Memory B cell (primary cell): ENCODE measurements at places on chromosomes 1 and 21.

DNA sequence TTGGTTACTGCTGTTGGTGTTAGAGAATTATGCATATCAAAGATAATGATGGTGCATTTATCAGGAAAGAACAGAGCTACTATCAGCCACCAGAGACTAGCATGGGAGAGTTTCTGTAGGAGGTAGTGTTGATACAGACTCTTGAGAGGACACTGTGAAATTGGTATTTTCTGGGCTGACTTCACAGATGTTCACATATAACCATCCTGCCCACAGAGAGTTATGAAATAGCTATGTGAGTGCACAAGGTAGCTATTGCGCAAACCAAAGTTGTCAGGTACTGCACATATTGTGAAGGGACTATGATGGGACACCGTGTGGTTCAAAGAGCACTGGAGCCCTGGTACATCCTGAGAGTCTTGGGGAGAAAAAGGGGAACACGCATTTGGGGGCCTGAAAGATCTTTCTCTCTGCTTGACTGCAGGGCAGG lies 1.4 kb upstream of the TLCD4 start:
- no peak for DNase-seq

GRCh38 chr1:35715568-35716002 lies 3.1 kb downstream of the C1orf216 start:
- peak; percentile 76 for DNase-seq

DNA sequence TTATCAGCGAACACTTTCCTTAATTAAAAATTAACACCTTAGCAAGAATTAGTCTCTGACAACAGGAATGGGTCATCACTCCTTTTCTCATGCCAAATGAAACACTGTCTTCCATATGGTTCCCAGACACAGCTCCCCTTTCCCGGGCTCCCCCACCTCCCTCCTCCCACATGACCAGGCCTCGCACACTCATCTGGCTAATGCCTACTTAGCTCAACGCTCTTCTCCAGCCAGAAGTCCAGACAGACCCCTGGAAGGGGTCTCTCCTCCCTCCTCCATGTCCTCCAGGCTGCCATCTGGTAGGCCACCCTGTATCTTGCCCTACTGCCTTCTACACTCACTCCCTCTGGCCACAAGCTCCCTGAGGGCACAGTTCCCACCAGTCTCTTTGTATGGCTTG lies 39.9 kb downstream of the KCNC4 start:
- no peak for DNase-seq

GRCh38 chr1:3658231-3658615 lies 5.9 kb downstream of the TP73 start:
- no peak for DNase-seq

DNA sequence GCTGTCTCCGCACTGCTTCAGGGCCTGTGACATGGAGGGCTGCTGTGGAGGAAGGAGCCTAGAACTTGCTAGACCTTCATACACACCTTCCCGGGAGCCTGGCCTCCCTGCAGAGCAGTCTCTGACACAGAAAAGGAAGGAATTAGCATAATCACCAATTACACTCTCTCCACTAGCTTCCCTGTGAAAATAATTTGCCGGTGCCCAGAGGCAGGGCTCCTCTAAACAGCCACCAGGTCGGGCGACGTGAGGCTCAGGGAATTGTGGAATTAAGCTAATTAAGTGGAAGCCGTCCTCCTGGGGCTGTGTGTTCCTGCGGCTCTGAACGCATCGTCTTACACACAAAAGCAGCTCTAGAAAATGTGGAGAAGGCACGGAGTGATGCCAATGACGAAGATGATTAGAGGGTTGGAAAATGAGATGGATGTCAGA lies 82.6 kb downstream of the NENF start:
- no peak for DNase-seq

- DNase-seq: no peak
Measured at GRCh38 chr1:177915641-177916040, 54.2 kb downstream of the SEC16B start.

DNA sequence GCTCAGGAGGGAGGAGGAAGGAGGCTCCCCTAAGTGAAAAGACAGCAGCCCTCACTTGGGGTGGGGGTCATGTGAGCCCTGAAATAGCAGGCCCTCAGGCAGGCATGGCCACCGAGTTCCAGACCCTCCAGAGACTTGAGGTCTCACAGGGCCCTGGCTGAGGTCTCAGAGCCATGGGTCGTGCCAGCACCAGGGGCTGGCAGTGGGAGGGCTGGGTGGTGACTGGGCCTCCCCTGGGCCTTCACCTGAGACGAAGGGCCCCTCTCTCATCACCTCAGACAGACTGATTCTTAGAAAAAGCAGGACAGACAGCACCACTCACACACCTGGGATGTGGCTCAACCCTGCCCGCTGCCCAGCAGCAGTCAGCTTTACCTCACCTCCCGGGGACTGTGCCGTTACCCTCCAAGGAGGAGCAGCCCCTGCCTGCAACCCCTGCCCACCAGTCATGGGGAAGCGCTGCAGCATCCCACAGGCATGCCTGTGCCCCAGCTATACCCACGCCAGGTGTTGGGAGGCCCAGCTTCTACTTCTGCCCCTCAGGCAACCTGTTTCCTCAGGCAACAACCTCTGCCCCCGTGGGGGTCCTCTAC lies 42.6 kb upstream of the LRP8 start:
- peak; percentile 9 for DNase-seq

- DNase-seq: no peak
Measured at GRCh38 chr1:150259217-150259616, 1.6 kb downstream of the CA14 start.

GRCh38 chr1:31731049-31731565 lies 27.3 kb upstream of the COL16A1 start:
- DNase-seq: no peak
